ENCODE measurements at places on chromosomes 5 and 9.

DNA sequence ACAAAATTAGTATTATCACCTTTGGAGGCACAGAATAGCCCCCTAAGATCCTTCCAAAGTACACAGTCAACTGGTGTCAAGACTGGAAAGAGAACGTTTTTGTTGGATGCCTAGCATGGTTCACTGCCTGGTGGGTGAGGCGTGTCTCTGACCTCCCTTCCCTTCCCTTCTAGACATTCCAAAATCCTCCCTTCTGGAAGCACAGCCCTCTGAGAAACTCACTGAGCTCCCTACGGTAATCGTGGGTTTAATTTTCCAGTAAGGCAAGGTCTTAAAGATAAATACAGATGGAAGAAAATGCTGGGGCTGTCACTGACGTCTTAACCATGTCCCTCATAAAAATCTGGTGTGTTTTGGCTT is 138.8 kb downstream of the LIFR start:
- DNase-seq = no peak

DNA sequence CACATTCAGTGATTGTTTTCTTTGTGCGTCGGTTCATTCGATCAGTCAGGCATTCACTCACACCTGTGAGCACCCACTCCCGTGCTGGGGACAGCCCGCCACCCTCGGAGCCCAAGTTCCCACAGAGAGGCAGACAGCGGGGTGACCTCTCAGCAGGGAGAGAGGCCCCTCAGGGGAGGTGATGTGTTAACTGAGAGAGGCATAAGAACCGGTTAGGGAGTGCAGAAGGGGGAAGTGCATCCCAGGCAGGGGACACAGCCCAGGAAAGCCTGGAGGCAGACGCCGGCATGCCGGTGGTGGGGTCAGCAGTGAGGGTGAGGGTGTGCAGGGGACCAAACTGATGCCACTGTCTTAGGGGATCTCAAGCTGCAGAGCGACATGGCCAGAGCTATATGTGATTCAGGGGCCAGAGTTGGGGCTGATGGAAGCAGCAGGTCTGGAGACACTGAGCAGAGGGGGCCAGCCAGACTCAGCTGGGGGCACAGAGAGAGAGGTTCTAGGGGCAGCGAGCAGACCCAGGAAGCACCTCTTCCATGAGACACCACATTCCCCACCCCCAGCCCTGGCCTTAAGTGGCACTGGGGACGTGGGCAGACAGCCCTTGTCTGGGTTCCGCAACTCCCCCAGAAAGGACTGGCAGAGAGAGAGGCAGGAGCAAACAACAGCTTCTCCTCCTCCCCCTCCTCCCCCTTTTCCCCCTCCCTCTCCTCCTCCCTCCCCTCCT is 35.9 kb downstream of the HK3 start:
- DNase-seq = no peak

DNA sequence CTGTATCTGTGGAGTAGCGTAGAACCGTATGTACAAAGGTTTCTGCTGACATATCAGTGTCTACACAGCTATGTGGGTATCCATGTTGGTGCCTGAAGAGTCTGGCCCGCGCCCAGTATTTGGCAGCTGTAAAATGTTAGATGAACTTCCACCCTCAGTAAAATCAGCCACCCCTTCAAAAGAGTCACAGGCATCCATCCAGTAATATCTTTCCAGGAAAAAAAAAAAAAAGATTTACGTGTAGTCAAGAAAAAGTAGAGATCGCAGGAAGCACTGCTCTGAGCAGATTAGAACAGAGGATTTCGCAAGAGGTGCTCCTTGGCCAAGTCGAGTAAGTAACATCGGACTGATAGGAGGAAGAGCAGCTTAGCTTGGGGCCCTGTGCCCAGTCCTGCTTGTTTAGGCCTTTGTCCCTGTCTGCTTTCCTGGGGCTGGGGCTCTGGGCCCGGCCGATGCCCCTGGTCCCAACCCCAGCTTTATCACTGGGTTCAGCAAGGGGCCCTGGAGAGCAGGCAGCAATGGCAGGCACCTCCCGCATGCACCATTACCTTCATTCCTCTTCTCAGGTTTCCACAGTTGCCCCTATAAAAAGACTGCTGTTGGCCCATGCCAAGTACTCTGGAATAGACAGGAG is 21.2 kb downstream of the DAPK1 start:
- no peak for DNase-seq

DNA sequence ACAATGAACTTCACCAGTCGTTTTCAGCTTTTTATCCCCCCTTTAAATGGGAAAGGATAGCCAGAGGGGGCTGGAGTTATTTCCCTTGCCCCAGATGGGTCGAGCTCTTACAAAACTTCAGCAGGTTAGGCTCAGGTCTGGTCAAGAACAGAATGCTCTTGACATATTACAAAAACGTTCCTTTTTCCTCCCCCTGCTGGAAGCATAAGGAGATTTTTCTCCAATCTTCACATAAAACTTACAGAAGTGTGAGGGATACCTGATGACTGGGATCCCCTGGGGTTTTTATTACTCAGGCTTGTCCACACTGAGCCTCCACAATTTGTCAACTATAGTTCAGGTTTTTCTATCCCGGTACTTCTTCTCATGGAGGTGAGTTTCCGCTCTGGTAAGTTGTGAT is 60.8 kb downstream of the CSF2 start:
- DNase-seq = no peak

- DNase-seq = no peak
Observed at GRCh38 chr9:105142406-105143135, 101.9 kb upstream of the SLC44A1 start.

GRCh38 chr9:129464972-129465833 is 155.7 kb downstream of the C9orf50 start:
- DNase-seq = no peak

- no peak for DNase-seq
Observed at GRCh38 chr5:143119881-143120341, 283.6 kb downstream of the NR3C1 start.

GRCh38 chr5:74406844-74407243 is 233.7 kb downstream of the ENC1 start:
- no peak for DNase-seq

GRCh38 chr5:140342287-140342686 is 4.1 kb downstream of the HBEGF start:
- no peak for DNase-seq

DNA sequence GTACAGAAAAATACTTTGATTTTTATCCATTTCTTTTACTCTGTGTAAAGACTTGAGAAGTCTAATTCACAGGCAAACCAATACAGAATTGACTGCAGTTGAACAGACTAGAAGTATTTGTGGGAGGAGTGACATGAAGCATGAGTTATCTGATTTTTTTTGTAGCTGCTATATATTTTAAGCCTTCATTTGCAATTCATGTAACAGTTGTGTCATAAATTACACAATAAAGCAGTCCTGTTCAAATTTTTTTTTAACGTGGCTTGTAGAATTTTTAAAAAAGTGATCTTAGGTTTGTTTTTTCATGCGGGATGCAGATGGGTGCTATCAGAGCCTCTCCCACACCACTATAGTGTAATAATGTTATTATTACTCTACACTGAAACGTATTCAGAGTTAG is 2.9 kb upstream of the MAML1 start:
- no peak for DNase-seq

DNA sequence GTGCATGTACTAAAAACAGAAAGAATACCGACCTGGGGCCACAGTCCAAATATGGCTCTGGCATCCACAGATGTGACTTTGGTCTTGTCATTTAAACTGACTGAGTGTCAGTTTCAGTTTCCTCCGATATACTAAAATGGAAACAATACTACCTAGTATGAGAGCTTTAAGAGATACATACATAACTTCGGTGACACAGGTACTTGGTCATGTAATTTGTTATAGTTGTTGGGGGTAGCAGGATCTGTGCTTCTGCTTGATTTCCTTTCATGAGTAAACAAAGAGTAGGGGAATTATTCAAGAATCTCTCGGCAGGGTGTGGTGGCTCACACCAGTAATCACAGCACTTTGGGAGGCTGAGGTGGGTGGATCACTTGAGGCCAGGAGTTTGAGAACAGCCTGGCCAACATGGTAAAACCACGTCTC is 32.1 kb downstream of the MTMR12 start:
- DNase-seq = no peak

DNA sequence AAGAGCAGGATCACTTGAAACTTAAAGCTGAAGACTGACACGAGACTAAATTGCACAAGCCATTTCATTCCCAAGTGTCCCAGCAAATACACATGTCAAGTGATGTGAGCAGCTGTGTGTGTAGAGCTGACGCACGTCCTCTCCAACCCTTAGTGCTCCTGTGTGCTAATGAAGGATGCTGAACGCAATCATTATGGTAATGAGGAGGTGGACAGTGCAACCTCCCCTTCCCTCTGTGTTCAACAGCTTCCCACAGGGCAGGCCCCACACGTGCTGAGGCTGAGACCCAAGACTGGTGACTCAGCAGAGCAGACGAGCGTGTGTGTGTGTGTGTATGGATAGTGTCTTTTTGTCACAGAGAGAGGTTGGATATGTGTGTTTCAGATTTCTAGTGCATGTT is 702.1 kb downstream of the SEMA5A start:
- DNase-seq = no peak

GRCh38 chr5:110441035-110441434 is 285.4 kb downstream of the TMEM232 start:
- no peak for DNase-seq

GRCh38 chr9:68721666-68722330 is 16.8 kb downstream of the PIP5K1B start:
- no peak for DNase-seq

- DNase-seq = no peak
Observed at GRCh38 chr9:92325991-92326500, 293 bp downstream of the CENPP start.

DNA sequence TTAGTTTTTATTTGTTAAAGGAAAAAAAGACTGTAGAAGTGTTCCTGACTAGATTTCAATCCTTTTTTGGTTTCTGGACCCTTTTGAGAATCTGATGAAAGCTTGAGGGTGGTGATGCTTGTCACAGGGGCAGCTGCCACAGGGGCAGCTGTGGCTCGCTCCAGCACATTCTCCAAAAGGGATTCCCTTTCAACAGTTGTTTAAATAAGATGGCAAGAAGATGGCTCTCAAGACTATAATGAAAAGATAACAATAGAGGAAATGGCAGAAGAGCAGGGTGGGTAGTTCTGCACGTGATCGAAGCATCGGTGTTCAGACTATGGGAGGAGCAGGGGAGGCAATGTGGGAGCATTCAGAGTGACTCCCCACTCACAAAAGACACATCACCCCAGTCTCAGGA is 46.5 kb upstream of the TNFAIP8 start:
- DNase-seq = no peak

DNA sequence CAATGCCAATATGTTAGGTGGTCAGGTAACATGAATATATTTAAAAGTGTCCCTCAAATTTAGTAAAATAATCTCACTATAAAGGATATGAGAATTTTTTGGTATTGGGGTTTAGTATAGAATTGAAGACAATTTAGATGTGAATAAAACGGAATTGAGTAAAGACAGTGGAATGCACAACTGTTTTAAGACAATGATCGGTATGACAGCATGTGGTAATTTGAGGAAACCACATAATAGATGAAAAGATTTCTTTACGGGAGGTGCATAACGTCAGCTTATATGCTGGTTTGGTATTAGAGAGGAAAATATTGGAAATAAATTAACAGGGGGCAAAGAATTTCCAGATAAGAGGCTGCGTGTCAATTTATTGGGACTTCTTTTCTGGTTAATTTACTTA is 1043.2 kb downstream of the CDH18 start:
- DNase-seq = no peak

DNA sequence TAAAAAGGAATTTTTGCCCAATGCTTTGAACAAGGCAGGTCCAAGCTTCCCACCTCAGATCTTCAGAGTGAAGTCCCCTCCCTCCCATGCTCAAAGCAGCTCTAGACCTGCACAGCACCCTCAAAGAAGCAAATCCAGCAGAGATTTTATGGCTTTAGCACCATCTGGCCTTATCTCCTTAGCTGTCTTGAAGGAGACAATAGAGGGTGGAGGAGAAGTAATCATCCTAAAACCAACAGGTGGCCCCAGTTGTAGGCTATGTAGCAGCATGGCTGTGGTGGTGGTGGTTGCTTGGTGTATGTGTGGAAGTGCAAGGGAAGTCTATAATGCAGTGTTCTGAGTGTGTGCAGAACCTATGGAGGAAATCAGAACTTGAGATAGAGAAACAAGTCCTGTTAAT is 140.1 kb downstream of the GRIA1 start:
- no peak for DNase-seq

- DNase-seq = no peak
Observed at GRCh38 chr9:113966394-113966793, 90.3 kb downstream of the ZNF618 start.

DNA sequence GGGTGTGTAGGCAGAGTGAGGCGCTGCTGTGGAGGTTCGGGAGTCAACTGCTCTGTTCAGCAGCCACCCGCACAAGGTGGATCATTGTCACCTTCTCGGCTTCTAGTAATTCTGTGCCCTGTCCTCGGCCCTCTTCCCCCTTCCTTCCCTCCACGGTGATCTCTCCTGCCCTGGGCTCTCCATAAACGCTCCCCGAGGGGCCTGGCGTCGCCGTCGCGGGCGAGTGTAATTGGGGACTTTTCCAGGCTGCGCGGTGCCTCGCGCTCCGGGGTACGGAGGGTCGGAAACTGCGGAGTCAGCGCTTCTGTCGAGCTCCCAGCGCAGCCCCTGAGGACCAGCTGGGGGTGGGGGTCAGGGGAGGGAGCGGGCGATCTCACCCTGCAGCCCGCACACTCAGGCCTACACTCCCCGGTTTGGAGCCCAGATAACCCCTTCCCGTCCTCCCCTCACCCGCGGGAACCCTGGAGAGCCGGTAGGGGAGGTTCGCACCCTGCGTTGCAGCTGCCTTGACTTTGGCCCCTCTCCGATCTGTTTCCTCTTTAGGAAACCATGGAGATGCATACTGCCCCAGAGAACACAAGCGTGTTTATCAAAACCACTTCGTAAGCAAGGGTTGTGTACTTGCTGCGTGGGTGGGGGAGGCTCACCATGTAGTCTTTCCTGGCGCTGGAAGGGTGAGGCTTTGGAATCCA is 188.3 kb upstream of the ZNF618 start:
- no peak for DNase-seq

DNA sequence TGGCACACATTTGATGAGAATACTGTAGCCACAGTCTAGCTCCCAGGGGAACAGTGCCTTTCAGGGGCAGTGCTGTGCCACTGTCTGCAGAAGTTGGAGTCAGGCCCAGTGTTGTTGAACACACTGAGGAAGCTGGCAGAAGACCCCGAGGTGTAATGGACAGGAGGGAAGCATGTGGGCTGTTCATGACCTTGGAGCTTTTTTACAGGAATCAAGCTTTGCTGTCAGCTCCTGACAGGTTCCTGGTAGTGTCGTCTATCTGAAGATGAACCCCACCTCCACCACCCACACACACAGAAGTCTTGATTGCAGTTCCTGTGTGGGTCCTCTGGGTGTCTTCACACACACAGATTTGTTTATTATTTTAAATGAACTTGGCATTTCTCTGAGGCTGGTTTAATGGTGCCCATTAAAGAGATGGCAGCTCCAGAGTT is 40.3 kb upstream of the TNFAIP8 start:
- no peak for DNase-seq

- no peak for DNase-seq
Observed at GRCh38 chr5:43044181-43044914, 4.2 kb upstream of the ANXA2R start.

GRCh38 chr5:14178671-14179211 is 35.6 kb downstream of the TRIO start:
- DNase-seq = no peak
